ENCODE measurements at places on chromosomes 11 and 22.
A peak's percentile ranks its signal among the peaks of the same experiment; 100 is the strongest.

DNA sequence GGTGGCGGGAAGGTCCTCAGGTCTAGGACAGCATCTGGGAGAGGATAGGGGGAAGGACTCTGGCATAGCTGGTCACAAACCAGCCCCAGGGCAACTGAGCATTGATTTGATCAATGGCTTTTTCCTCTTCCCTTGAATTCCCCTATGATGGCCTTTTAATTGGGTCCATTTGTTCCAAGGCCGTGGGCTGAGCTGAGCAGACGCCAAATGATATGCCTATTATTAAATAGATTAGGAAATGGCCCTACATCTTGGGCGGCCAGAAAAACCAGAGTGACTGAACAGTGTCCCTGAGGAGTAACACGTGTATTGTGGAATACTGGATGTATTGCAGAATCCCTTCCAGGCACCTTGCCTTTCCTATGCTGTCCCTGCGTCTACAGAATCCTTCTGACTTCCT is 26.7 kb upstream of the P2RY6 start:
- DNase-seq, result no peak

GRCh38 chr11:64862987-64863390 is 15.4 kb downstream of the EHD1 start:
- DNase-seq, result no peak

DNA sequence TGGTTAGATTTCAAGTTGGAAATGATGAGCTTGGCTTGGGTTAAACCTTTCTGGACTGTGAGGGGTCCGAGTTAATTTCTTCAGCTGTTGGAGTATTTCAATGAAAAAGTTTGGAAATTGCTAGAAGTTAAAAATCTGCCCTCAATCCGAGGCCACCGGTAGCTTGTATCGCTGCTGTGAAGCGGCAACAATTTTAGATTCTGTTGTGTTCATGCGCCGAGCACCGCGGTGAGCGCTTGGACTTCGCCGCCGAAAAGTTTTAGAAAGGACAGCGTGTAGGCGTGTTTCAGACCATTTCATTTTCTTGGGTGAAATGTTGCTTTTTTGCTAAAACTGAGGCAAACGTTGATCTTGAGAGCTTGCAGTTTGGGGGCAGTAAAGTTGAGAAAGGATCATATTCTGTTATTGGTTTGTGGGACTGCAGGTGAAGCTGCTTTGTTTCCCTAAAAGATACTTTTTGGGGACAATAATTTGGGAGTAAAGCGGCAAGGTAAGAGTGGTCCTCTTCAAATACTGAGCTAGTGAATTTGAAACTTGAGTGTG is 928 bp downstream of the FBXO7 start:
- peak; percentile 6 for DNase-seq

DNA sequence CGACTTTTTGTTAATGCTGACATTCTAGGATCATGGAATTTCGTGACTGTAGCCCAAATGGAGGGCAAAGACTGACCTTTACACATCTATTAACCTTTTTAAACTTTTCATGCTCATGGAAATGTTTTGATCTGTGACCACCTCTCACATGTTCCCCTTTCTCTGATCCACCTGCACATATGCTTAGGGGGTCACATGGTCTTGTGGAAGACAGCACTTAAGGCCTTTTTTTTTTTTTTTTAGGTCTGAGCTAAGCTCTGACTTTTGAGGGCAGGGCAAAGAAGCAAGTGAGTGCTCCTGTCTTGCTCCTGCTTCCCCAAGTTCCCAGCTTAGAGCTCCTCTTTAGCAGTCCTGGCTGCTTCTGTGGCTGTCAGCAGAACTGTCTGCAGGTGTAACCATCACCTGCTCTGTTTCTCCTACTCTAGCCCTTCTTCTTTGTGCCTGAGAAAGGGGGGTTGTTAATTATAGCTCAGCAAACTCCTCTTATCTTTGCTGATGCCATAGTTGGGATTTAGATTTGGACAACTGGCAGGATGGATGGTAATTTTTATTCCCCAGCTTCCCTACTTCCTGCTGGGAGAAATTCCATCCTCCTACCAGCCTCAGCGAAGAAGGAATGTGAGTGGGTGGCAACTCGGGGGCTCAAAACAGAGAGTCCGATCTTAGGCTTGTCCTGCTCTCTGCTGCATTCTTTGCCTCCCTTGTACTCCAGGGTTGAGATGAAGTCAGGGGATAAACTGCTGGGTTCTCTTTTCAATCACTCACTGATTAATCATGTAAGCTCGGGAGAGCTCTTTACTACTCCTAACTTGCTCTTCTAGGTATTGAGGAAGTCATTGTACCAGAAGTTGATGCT is 64.4 kb downstream of the GRAMD1B start:
- DNase-seq, result no peak

DNA sequence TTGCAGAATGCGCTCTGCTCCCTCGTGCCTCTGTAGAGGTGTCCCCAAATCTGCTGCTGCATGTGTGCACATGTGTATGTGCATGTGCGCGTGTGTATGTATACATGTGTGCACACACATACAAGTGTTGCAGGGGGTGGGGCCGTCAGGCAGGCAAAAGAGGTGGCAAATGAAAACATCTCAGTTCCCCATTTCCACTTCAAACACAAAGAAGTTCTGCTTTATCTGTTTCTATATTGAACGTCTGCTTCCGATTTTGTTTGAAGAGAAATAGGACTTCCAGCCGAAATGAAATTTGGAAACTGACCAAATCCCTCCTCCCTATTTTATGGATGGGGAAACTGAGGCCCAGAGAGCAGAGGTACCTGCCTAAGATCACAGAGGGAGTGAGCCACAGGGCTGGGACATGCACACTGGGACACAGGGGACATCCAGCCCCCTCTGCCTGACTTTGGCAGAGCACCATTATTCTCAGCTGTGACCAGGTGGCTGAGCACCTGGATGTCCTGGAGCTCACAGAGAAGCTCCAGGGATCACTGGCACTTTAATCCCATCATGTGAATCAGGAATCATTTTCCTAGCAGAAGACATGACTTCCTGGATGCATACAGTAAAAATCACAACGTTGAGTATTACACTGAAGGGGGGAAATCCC is 41.2 kb upstream of the ALX4 start:
- no peak for DNase-seq

- DNase-seq, result no peak
Observed at GRCh38 chr11:76891285-76891684, 30.6 kb downstream of the ACER3 start.

DNA sequence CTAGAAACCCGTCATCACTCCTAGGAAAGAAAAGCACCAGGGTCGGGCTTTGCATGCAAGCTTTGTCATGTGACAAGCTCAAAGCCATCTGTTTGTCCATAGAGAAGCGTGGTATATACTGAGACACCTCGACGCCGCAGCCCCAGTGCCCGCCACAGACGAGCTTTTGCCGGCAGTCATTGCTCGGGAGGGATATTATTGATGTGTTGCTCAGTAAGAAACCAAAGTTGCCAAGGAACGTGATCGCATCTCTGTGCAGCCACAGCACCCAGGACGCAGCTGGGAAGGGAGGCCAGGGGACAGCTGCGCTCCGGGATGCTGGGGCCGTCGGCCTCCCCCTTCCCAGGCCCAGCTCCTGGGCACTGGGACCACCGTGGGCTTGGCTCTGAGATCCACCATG is 89.5 kb upstream of the KCNQ1OT1 start:
- DNase-seq, result no peak

DNA sequence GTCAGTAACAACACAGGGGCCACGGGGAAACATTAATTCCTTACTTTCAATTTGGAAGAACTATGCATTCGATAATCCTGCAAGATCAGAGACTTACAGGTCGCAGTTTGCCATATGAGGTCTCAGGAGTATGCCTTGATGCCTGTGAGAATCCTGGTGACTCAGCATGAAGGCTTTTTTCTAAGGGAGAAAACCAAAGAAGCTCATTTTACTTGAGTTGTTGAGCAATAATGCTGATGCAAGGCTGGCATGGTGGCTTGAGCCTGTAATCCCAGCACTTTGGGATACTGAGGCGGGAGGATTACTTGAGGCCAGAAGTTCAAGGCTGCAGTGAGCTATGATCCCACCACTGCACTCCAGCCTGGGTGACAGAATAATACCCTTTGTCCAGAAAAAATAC is 26.6 kb downstream of the ATG16L2 start:
- no peak for DNase-seq

GRCh38 chr11:100354736-100355135 is 332.4 kb upstream of the ARHGAP42 start:
- DNase-seq, result no peak
